Activated CD4-positive, CD25-positive, alpha-beta regulatory T cell treated with anti-CD3 and anti-CD28 coated beads, Interleukin-2, amount 50 U/mL, for 24 hours (primary cell): ENCODE measurements at places on chromosomes 12 and 14.

DNA sequence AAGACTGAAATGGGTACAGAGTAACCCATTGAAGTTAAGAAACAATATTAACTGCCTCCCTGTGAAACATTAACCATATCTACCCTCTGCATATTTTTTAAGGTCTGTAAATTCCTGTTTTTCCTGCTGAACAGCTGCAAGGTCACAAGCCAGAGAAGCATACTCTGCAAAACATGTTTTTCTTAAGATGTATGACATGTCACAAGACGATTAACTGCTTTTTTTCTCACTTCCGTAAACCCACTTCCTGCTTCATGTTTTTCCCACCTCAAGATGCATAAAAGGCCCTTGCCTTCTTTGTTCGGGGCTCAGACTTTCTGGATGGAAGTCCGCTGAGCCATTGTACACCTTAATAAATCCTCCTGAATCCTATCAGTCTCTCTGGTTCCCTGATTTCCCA, 504.7 kb upstream of the MIS18BP1 start:
- ATAC-seq: no peak

GRCh38 chr14:88617479-88617878, 54.6 kb downstream of the ZC3H14 start:
- no peak for ATAC-seq

DNA sequence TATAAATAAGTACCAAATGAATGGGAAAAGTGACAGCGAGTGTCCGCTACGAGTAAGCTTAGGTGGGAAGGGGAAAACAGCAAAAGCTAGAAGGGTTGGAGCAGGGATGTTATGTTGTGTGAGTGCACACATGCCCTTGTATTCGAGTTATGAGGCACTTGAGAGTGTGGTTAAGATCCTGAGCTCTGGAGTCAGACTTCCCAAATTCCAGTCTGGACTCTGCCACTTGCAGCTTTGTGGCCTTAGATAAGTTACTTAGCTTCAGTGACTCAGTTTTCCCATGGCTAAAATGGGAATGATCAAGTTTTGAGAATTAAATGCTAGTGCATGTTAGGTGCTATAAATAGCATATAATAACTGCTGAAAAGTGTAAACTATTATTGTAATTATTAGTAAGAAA, 44.9 kb downstream of the KTN1 start:
- ATAC-seq: no peak

DNA sequence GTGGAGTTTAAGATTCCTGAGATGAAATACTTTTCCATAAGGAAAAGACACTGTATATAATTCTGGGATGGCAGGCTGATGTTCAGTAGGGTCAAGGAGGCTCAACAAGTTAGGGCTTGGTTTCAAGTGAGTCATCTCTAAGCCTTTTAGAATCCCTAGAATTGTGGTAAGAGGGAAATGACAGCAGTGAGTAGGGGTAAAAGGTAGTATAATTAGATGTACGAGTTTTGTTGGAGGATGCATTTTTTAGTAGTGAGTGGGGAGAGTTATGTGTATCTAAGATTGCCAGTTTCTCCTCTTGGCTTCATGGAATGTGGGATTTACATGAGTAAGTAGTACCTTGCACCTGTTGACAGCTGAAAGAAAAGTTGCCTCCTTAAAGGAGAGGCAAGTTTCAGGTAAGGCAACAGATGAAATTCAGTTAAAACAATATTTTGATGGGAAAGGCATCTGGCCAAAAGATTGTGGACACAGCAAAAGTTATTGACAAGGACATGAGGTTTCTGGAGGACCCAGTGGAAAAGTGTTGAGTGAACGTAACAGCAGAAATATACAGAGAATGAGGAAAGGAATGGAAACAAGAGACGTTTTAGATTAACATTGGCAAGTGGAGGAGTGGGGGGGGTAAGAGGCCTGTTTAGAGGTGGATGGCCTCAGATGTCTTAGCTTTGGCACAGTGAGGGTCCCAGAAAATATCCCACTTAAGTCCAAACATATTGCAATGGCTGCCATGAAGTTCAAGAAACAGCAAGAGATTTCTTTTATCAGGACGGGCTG, 21.8 kb downstream of the LMO3 start:
- ATAC-seq: no peak

- no peak for ATAC-seq
These were observed 98.1 kb downstream of the NINJ2 start for GRCh38 chr12:565161-565560.

- ATAC-seq: no peak
These were observed 11.1 kb downstream of the KRT85 start for GRCh38 chr12:52356031-52356761.

GRCh38 chr12:33663000-33663654, 223.5 kb upstream of the SYT10 start:
- ATAC-seq: no peak
